Breast epithelium (tissue), 4 donors: ENCODE measurements at places on chromosomes 7 and 10. TPM values are rescaled to one million over a fixed set of nuclear protein-coding genes. Genes with fewer than 3 reads are reported as not detected.

The PTN gene
- total RNA-seq: 0.48 TPM

The TBX20 gene
- not detected for total RNA-seq

The ARL5B gene
- 15.4 TPM for total RNA-seq

The FBXO24 gene
- not detected for total RNA-seq

The VWDE gene
- total RNA-seq: not detected

The ASB10 gene
- total RNA-seq: not detected

The FAM25G gene
- total RNA-seq: not detected

The HOGA1 gene
- total RNA-seq: 11.0 TPM

The ARHGAP12 gene
- 40.0 TPM for total RNA-seq

The C7orf33 gene
- total RNA-seq: not detected

The LMBR1 gene
- total RNA-seq: 90.6 TPM

The STEAP4 gene
- total RNA-seq: 73.1 TPM

The CUZD1 gene
- total RNA-seq: 0.48 TPM

The RAB18 gene
- total RNA-seq: 43.4 TPM

The WEE2 gene
- total RNA-seq: not detected

The SPDYE8 gene
- not detected for total RNA-seq

The OR2A7 gene
- 14.7 TPM for total RNA-seq

- H3K27me3 ChIP-seq: no peaks in the 10 kb centered on the region
- H3K27ac ChIP-seq: no peak overlapping the region
- no peaks in the 10 kb centered on the region for H3K4me1 ChIP-seq
Observed at GRCh38 chr10:78982726-78983125, 86.0 kb upstream of the ZMIZ1 start.

GRCh38 chr10:11909618-11910017 is 86.5 kb downstream of the PROSER2 start:
- H3K4me3 ChIP-seq: no peak overlapping the region
- H3K4me1 ChIP-seq: no peaks in the 10 kb centered on the region
- no peak overlapping the region for H3K27ac ChIP-seq
- DNase-seq: no peak

DNA sequence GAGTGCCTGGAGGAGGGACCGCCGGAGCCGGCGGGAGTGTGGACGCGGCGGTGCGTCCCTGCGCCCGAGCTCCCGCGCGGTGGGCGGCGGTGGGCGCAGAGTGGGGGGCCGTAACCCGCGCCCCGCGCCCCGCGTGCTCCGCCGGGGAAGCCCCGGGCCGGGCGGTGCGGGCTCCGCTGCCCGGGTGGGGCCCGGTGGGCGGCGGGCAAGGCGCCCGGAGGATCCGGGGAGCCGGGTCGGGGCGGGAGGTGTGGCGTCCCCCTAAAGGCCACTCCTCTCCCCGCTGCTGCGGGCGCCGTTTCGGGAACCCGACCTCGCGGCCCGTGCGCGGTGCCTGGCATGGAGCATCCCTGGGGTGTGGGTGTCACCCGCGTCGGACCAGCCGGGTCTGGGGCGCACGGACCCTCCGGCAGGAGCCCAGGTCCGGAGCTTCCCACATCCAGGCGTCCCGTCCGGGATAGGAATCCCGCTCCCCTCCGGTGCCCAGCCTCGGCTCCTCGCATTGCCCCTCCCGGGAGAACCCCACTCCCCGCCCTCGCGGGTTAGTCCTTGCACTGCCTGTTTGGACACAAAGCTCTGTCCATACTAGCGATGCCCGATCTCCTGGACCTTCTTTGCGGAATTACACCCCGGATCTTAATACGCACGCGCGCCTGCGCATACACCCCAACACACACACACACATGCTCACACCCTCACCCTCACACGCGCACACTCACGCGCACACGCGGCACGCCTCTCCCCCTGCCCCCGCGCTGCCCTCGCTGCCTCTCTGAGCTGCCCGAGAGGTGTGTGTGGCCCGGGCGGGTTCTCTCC is 723 bp downstream of the MTURN start:
- no peaks in the 10 kb centered on the region for H3K36me3 ChIP-seq
- no peaks in the 10 kb centered on the region for H3K4me1 ChIP-seq
- peak overlapping the region; percentile 85 for H3K4me3 ChIP-seq
- peak overlapping the region; percentile 92 for H3K27ac ChIP-seq

GRCh38 chr7:7304705-7305450 is 122.5 kb downstream of the C1GALT1 start:
- no peaks in the 10 kb centered on the region for H3K36me3 ChIP-seq
- H3K4me1 ChIP-seq: no peaks in the 10 kb centered on the region
- no peak for DNase-seq
- no peak overlapping the region for H3K27ac ChIP-seq
- H3K27me3 ChIP-seq: no peaks in the 10 kb centered on the region

- H3K4me3 ChIP-seq: no peak overlapping the region
- no peak for DNase-seq
- H3K27ac ChIP-seq: peak overlapping the region; percentile 2
- H3K27me3 ChIP-seq: no peaks in the 10 kb centered on the region
Observed at GRCh38 chr7:77759294-77759889, 38.8 kb downstream of the TMEM60 start.

DNA sequence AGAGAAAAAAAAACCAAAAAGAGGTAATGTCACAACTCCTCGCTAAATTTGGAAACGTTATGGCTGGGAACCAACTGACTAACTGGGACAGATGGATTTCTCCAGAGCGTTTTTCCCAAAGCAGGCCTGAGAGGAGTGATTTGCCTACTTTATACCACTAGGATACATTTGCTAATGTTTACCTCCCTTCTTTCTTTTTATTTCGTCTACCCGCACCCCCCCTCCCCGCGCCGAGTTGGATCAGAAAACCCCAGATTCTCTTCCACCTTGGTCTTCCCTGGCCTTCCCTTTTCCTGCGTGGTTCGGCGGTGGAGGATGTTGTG is 7.2 kb downstream of the CPA2 start:
- H3K27me3 ChIP-seq: no peaks in the 10 kb centered on the region
- DNase-seq: no peak
- no peaks in the 10 kb centered on the region for H3K36me3 ChIP-seq
- no peak overlapping the region for H3K4me3 ChIP-seq

DNA sequence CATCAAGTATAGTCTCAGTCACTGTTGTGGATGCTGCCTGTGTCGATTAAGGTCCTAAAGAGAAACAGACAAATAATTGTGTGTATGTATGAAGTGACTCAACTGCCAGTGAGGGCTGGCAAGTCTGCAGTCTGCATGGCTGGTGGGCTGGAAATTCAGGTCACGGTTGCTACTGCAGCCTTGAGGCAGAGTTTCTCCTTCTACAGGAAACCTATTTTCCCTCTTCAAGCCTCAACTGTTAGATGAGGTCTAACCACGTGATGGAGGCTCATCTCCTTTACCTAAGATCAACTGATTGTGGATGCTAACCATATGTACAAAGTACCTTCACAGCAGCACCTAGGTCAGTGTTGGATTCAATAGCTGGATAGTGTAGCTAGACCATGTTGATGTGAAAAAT is 29.9 kb downstream of the MBL2 start:
- DNase-seq: no peak
- H3K4me3 ChIP-seq: no peak overlapping the region
- no peaks in the 10 kb centered on the region for H3K4me1 ChIP-seq
- no peaks in the 10 kb centered on the region for H3K27me3 ChIP-seq

DNA sequence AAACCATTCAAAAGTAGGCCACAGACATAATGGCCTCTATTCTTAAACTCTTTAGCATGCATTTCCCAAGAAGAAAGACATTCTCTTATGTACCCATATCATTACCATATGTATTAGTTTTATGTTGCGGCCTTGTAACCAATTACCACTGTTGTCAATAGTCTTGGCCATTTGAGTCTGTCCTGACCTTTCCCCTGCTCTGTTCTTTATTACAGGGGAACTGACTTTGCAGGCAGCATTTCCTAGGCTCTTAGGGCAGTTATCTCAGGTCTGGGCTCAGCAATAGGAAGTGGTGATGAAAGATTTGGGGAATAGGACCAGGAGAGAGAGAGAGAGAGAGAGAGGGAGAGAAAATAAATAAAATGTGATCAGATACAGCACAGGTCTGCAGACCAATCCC is 194.5 kb upstream of the LRGUK start:
- no peaks in the 10 kb centered on the region for H3K27me3 ChIP-seq
- no peak overlapping the region for H3K27ac ChIP-seq
- H3K4me1 ChIP-seq: no peaks in the 10 kb centered on the region
- H3K4me3 ChIP-seq: no peak overlapping the region

GRCh38 chr10:91307489-91307888 is 87.0 kb downstream of the PCGF5 start:
- no peak for DNase-seq
- H3K4me3 ChIP-seq: no peak overlapping the region
- no peaks in the 10 kb centered on the region for H3K4me1 ChIP-seq

GRCh38 chr7:94336009-94336408 is 58.7 kb upstream of the COL1A2 start:
- H3K27ac ChIP-seq: no peak overlapping the region
- no peak overlapping the region for H3K4me3 ChIP-seq

DNA sequence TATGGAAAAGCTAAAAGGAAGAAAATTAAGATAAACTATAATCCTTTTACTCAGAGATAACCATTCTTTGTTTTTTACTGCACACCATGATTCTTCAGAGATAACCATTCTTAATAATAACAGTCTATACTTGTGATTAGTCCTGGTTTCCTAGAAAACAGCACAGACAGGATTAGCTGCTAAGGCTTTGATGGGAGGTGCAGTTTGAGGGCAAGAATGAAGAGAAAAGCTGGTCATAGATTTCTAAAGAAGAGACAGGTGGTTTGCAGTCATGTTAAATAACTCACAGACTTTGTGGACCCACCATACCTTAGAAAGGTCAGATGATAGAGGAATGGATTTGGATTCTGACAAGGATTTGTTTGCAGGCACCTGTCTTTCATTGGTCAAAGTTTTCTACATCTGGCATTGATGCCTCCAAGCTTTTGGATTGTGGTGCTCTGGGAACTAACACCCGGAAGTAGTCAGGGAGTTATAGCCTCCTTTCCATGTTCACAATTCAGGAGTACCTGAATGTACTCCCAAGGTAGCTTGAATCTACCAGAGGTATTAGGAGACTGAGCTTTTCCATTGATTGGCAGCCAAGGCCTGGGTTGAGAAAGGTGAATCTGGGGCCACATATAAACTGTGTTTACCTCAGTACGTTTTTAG is 3.7 kb downstream of the SMC3 start:
- H3K27ac ChIP-seq: no peak overlapping the region
- no peaks in the 10 kb centered on the region for H3K4me1 ChIP-seq
- no peaks in the 10 kb centered on the region for H3K36me3 ChIP-seq
- H3K27me3 ChIP-seq: no peaks in the 10 kb centered on the region
- no peak for DNase-seq

- no peak for DNase-seq
- H3K36me3 ChIP-seq: no peaks in the 10 kb centered on the region
- H3K4me1 ChIP-seq: no peaks in the 10 kb centered on the region
- no peaks in the 10 kb centered on the region for H3K27me3 ChIP-seq
- H3K27ac ChIP-seq: no peak overlapping the region
- H3K4me3 ChIP-seq: no peak overlapping the region
Observed at GRCh38 chr7:67364441-67365017, 367.9 kb downstream of the TYW1 start.

- no peak overlapping the region for H3K4me3 ChIP-seq
- H3K4me1 ChIP-seq: no peaks in the 10 kb centered on the region
- no peak overlapping the region for H3K27ac ChIP-seq
- no peaks in the 10 kb centered on the region for H3K27me3 ChIP-seq
- no peaks in the 10 kb centered on the region for H3K36me3 ChIP-seq
Observed at GRCh38 chr10:52757773-52758172, 14.8 kb downstream of the MBL2 start.

DNA sequence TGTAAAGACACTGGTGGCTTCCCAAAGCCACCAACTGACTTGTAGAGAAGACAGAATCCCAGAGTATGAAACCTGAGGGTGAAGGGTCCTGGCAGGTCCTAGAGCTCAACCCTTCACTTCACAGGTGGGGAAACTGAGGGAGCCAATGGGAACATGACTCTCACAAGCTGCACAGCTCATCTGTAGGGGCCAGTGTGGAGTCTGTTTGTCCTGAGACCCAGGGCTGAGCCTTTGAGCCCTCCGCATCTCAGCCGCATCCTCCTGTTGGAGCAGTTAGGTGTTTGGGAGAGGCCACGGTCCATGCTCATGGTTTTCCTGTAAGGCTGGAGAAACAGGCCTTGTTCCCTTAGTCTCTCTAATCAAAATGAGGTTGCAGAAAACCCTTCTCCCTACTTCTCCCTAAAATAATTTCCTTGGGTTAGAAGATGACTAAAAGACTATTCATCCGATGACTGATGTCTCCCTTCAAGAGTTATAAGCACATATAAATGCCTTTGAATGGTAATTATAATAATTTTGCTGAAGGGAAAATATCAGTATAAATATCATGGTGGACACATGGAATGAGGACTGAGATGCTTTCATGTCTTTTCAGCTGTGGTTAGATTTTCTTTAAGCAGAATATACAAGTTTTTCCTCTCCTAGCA is 10.3 kb downstream of the HTRA1 start:
- no peaks in the 10 kb centered on the region for H3K36me3 ChIP-seq
- H3K27me3 ChIP-seq: no peaks in the 10 kb centered on the region
- DNase-seq: no peak
- H3K4me1 ChIP-seq: no peaks in the 10 kb centered on the region

GRCh38 chr7:85776691-85777345 is 590.0 kb upstream of the SEMA3D start:
- H3K27ac ChIP-seq: no peak overlapping the region
- no peaks in the 10 kb centered on the region for H3K4me1 ChIP-seq
- H3K27me3 ChIP-seq: no peaks in the 10 kb centered on the region
- H3K36me3 ChIP-seq: no peaks in the 10 kb centered on the region
- no peak for DNase-seq
- H3K4me3 ChIP-seq: no peak overlapping the region

DNA sequence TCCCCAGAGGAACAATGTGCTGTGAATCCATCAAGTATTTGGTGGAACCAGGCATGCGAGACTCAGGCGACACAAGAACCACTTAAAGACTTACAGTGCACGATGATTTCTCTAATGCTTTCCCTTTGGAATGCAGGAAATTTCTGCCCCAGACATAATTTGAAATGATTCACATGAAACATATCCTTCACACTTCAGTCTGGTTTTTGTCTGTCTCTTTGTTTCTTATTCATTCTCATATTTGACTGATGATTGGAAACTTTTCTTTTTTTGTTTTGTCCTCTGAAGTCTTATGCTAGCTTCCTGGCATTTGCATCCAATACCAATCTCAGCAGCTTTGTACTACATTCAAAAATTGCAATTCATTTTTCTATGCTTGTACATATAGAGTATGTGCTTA is 502.8 kb downstream of the PHTF2 start:
- DNase-seq: no peak
- no peaks in the 10 kb centered on the region for H3K27me3 ChIP-seq
- H3K4me3 ChIP-seq: no peak overlapping the region
- H3K4me1 ChIP-seq: no peaks in the 10 kb centered on the region

DNA sequence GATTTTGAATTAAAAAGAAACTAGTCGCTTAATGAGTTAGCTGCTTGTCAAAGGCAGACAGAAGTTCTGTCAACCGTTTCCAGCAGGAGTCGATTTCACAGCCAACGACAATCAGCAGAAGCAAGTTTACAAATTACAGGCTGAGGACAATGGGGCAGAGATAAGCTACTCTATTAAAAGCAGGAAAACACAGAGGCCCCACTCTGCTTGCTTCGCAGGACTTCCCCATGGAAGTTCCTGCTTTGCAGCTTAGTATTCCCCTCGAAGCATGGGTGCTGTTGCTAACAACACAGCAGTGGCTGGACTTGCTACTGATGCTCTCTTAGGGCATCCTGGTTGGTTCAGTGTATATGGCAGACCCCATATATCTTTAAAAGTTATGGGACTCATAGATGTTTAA is 50.8 kb upstream of the KLF6 start:
- no peaks in the 10 kb centered on the region for H3K36me3 ChIP-seq
- no peak for DNase-seq
- no peaks in the 10 kb centered on the region for H3K4me1 ChIP-seq
- no peak overlapping the region for H3K27ac ChIP-seq
- no peak overlapping the region for H3K4me3 ChIP-seq
